ENCODE measurements at places on chromosomes 7 and 10.

DNA sequence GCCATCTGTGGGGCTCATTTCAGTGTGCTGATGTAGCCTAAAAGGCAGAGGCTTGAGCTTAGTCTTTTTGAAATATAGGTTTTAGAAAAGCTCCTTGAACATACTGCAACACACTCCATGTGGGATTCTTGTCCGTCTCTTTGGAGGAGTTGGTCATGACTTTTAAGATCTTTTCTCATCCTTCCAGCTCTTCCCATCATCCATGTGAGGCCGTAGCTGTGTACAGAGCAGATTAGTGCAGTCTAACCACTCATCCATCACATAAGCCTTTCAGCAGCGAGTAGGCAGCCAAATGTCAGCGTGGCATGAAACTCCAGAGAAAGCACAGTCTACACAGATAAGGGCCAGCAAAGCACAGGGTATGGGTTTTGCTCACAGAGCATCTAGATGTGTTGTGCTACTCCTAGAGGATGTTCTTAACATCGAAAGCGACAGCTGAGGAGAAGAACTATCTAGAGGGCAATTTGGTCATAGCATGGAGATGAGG lies 28.1 kb upstream of the NPVF start:
- DNase-seq: no peak

GRCh38 chr7:157490465-157490912 lies 153.7 kb downstream of the DNAJB6 start:
- DNase-seq: no peak

DNA sequence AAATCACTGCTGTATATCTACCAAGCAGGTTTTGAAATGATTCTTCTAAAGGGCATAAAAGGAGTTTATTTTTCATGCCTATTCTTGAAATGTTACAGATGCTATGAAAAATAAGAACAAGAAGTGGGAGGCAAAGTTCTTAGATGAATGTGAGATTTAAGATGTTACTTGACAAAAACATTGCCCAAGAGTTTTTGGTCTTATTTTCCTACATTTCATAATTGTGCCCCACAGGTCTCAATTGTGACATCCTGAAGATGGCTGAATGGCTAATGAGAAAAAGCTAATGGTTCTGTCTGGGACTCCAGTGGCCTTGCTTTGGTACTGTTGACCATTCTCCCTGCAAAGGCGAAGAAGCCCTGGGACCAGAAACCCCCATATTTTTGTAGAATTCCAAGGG lies 43.0 kb upstream of the IFRD1 start:
- DNase-seq: no peak

GRCh38 chr10:30438021-30438850 lies 4.3 kb downstream of the MAP3K8 start:
- no peak for DNase-seq

- DNase-seq: no peak
Observed at GRCh38 chr7:111089822-111090426, 1.0 kb upstream of the LRRN3 start.

All from GM19239 (cell line).